IPS DF 6.9 (cell line): ENCODE measurements at places on chromosomes 3 and 15.

- no peak for DNase-seq
These were observed 4.0 kb upstream of the CAPN3 start for GRCh38 chr15:42355291-42355690.

DNA sequence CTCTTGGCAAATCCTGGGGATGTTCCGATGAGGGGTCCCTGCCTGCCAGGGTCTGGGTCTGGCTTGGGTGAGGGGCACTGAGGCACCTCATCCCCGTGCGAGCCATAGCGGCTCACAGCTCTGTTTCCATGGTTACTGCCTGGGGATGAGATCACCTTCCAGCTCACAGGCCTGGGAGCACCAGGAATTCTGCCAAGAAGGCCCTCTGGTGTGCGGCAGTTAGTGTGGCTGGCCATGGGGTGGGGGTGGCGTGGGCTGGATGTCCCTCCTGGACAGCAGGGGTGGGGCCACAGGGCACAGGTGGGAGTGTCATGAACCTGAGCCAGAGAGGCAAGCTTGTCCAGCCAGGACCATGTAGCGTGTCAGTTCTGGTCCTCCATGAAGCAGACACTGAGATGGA lies 22.1 kb upstream of the PRR23E start:
- DNase-seq, result no peak

DNA sequence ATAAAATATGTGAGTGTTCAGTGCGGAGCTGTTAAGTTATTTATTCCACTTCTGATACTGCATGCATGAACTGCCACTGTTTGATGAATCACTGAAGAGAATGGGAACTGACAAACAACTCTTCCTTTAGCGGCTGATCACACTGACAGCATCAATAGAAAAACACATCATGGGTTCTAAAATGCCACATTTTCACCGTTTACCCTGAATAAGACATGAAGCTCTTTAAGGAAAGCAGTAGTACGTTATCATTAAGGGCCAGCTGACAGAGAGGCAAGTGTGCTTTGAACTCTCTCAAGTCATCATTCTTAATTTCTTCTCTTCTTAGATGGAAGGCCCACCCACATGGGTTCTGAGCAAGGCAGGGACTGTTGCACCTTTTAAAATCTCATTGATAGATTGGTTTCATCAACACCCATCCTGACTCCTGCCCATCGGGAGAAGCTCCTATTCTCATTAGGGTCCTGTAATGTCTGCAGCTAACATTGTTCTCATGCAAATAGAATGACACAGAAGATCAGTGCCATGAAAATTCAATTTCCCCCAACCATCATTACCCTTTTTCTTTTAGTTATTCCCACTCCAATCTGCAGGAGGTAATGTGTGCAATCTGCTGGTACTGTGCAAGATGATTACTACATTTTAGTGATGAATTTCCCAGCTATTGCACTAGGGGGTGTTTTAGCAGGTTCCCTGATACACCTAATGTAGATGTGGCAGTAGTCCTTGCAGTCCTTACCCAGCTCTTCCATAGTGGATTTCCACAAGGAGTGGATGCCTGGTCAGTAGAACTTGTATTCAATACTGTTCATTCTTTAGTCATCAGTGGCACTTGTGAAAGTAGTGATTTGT lies 119.1 kb downstream of the ROBO2 start:
- no peak for DNase-seq

DNA sequence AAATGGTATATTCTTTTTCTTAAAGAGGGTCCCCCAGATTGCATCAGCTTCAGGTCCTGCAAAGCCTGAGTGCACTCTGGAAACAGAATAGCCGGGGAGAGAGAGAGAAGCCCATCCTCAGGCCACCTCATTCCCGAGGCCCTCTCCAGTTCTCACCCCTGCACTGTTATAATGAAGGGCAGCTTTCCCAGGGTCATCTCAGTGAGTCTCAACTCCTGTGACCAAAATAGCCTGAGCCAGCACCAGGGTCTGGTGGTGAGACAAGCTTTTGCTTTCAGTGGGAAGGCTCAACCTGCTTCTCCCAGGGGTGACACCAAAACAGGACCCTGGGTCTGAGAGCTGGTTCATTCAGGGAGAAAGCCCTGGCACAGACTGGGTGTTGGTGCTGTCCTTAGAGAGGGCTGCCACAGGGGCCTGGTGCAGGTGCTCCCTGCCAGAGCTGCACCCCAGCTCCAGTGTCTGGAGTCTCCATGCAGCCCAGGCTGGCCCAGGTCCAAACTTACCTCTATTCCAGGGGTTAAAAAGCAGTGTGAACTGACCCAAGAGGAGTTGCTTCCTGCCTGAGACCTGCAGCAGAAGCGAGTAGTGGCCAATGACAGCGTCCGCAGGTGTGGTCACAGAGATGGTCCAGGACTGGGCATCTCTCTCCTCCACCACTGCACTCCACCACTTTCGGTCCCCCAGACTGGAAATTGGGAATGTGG lies 6.1 kb downstream of the EPB42 start:
- DNase-seq, result no peak

DNA sequence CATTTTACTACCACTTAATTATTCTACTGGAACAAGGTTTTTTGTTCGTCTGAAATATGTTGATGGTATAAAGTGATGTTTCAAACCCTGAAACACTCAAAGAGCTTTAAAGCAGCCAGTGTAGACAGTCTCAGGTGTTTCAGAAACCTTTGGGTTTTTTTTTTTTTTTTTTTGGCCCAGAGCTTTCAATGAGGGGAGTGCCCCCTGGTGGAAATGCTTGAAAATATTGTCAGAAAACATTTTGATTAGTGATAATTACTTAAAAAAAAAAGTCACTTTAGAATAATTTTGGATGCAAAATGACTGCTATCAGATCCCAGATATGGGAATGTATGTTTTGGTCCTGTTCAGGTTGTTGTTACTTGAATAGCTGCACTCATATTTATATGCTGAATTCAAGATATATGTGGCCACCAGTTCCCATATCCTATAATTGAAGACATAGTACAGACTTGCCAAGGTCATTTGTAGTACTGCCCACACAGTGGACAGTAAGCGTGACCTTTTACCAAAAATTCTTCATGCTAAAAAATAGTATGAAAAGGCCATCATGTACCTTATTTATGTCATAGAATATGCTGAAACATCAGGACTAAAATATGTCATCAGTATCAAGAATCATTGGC lies 35.9 kb downstream of the SATB1 start:
- no peak for DNase-seq

GRCh38 chr3:44419923-44420650 lies 57.4 kb downstream of the ZNF445 start:
- DNase-seq, result no peak

GRCh38 chr3:169940470-169941181 lies 26.0 kb upstream of the SEC62 start:
- DNase-seq, result no peak

DNA sequence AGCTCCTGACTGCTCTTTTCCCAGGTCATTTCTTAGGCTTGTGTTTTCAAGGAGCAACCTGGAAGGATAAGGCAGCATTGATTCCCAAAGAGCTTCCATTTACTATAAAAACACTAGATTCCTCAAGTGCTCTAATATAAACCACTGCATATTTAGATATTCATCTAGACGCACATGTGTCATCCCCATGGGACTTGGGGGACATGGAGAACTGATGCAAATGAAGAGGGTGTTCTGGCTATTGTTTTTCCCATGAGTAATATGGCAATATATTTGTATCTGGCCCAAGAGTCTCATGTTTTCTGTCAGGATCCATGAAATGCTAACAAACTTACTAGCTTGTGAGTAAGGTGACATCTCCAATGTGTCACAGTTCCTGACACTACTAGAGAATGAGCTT lies 31.3 kb downstream of the HACD2 start:
- DNase-seq, result no peak
